ENCODE measurements at places on chromosomes 3 and 15. TPM values are rescaled to one million over a fixed set of nuclear protein-coding genes. Genes with fewer than 3 reads are reported as not detected.

DNA sequence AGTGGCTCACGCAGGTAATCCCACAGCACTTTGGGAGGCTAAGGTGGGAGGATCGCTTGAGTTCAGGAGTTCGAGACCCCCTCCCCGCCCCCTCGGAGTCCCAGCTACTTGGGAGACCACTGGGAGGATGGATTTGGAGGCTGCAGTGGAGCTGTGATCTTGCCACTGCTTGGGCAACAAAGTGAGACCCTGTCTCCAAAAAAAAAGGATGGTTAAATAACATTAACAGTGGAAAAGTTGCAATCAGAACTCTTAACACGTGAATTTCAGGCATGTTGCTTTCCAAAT, 1.4 kb upstream of the TMEM87A start:
- peak; percentile 15 for DNase-seq

DNA sequence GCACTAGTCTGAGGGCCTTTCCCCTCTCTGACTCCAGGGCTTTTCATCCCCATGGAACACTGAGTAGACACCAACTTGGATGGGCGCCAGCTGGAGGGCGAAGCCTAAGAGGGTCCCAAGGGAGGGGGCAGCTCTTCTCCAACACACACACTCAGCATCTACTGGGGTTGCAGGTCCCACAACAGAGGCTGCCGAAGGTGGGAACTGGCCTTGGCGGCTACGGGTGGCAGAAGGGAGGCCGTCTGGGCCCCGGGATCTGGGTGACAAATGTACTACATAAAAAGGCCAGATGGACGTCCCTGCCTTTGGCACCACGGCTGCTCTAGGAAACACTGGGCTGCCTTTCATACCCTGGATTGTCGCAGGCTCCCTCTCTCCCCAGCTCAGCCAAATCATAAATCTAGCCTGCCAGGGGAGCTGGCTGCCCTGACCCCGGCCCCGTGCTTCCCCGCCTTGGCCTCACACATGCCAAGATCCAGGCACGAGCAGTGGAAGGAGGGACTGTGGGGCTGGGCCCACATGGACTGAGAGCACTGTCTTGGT, 31.5 kb downstream of the SEMA5B start:
- no peak for DNase-seq

NRROS gene
- 7.5 TPM for total RNA-seq

DNA sequence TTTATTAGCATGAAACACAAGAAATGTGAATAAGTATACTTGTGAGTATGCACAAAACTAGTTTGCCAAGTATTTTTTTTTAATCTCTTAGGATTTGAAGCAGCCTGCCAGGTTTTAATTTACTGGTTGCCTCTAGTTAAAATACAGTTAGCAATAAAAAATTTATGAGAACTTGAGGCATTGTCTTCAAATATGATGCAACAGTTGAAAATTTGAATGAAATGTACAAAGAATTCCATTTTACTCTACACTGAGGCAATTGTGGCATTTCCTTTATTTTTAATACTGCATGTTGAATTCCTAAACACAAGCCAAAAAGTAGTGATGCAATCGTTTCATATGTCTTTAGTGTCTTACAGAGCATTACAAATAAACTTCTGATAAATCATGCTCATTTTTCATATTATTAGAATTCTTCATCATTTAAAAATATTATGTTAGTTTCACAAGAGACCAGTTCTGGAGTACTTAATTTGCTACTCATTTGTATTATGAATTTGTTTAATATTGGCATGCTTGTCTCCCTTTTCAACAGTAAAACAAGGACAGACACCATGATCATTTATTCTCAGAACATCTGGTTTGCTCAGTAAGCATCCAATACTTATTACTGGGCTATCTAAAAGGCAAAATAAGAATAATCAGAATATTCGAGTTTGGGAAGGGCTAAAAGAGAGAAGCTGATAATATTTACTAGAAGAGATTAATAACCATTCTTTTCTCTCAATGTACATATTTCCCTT, 124.8 kb upstream of the PTX3 start:
- no peak for DNase-seq

DNA sequence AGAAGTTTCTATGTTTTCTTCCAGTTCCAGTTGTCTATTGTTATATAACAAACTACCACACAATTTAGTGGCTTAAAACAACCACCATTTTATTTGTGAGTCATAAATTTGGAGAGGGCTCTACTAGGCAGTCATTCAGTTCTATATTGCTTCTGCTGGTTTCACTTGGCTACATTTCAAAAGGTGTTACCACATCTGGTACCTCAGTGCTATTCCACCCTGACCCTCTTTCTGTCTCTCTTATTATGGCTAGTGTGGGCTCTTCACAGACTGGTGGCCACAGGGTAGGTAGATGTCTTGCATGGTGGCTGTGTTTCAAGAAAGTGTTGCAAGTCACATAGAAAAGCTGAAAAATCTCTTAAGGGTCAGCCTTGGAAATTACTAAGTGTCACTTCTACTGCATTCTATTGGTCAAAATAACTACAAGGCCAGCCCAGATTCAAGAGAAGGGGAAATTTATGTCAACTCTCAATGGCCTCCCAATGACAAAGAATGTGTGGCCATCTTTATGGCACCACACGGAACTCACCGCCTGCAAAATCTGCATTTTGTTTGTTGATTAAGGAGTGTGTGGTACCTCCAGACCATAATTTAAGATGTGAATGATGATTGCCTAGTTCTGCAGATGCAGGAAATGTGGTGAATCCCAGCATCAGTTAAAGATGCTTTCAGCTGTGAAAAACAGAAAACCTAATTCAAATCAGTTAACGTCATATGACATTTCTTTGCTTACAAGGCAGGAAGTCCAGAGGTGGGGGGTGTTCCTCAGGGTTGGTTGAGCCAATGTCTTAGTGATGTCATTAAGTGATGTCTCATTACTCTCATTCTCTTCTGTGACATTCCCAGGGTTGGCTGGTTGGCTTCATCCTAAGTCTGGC, 105.8 kb upstream of the RASGRP1 start:
- no peak for DNase-seq

DNA sequence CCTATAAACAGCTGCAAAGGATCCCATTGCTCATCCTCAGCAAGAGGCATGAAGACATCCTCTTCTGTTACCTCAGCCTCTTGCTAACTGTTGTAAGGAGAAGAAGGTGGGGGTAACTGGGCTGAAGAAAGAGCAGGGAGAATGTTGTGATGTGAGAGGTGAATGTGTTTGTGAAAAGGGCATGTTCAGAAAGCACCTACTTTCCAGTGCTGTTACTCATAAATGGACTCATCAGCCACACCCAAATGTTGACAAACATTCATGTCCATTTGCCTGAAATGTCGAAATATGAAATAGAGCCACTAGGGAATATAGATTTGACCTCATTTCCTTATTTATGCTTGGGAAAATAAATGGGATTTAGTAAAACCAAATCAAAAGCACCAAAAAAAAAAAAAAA, 12.6 kb downstream of the SLC24A1 start:
- no peak for DNase-seq

DNA sequence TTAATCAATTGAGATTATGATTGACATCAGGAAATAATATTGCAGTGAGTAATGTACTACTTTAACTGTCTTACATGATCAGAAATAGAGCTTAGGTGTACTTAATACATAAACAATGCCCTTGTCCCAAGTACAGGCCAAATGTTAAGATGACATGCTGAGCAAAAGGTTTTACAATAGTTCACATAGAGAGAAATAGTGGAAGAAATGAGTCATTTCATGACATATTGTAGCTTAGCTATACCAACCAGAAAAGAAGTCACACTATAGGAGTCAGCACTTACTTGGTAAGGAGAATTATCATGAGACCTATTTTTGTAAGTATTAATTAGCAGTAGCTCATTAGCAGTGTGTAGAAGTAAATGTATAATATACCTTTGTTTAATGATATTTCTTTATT, 96.4 kb upstream of the NANOGP8 start:
- DNase-seq: no peak

DNA sequence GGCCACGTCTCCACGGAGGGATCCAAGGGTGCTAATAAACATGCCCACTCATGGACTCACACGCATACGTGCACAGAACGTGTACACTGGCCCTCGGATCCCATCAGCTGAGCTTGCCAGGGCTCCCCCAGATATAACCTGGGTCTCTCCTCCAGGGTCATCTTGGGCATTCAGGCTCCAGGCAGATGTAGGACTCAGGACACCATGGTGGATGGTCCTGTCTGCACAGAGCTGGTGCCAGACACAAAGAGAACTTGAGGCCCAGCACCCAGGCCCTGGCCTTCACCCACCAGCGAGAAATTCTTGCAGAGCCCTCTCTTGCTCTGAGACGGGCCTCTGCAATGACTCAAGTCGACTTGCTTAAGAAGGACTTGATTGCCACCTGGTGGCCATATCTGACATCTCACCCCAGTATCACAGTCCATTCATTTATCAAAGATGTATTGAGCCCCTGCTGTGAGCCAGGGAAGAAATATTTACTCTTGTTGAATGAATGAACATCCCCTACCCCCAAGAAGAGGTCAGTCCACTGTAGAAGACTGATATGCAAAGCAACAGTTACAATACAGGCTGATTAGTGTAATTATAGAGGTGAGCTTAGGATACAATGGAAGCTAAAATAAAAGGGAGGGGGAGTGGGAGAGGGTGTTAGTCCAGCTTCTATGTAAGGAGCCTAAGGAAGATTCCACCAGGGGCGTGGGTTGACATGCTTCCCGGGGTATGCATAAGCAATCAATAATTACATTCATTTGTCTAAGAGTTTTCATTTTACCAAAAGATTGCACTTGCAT, 34.2 kb upstream of the VPS8 start:
- DNase-seq: peak; percentile 96

- DNase-seq: no peak
These were observed 52.0 kb upstream of the ATG7 start for GRCh38 chr3:11220230-11220629.

DNA sequence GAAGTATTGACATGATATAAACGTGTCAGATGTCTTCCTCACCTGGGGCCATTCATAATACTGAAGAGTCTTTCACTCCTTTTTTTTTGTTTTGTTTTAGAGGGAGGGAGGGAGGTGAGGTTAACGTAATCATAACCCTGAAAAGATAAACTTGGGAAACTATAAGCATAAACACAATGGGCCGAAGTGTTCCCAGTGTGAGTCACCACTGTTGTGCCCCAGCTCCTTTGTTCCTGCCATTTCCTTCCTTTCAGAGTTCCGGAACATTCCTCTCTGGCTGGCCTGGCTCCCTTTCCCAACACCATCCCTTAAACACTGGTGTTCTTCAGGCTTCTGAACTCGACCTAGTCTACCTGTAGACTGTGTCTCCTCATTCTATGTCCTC, 18.6 kb downstream of the PLD1 start:
- DNase-seq: no peak

- DNase-seq: no peak
These were observed 673.9 kb upstream of the NR2F2 start for GRCh38 chr15:95656595-95656994.

UBA3 gene
- 62.9 TPM for total RNA-seq

GOLGA6A gene
- total RNA-seq: not detected

HESX1 gene
- total RNA-seq: not detected

- DNase-seq: no peak
These were observed 775.7 kb downstream of the SI start for GRCh38 chr3:164302622-164303021.

DNA sequence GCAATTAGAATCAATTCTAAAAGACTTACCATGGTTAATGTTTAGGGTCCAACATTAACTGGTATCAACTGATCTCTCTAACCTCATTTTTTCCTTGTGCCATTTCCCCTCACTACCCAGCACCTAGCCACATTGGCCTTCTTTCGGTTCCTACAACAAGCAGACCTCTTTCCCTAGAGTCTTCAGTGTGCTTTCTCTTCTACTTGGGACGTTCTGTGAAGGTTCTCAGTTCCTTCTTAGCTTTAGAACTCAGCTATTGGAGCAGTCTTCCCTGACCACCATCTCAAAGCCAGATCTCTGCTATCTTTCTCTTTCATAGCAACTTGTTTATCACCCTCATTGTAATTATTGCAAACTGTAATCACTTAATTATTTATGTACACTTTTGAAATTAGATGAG, 31.5 kb upstream of the MINDY4B start:
- DNase-seq: no peak

CFAP100 gene
- total RNA-seq: 0.98 TPM

CAPN3 gene
- total RNA-seq: 0.29 TPM

DNA sequence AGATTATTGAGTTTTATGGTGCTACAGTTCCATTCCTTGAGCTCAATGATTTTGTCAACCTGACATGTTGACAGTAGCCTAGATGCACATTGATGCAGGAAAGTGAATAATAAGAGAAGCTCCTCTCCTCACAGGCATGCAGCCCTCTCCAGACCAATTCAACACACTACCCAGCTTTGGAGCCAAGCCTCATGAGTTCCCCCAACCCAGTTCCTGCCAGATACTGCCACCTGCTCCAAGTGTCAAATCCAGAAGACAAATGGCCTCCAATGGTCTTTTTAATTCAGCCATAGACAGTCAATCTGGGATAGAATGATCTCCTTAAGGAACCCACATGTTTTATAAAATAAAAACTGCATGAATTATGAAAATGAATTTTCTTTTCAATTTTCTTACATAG, 83.7 kb upstream of the ARHGEF3 start:
- no peak for DNase-seq

DNA sequence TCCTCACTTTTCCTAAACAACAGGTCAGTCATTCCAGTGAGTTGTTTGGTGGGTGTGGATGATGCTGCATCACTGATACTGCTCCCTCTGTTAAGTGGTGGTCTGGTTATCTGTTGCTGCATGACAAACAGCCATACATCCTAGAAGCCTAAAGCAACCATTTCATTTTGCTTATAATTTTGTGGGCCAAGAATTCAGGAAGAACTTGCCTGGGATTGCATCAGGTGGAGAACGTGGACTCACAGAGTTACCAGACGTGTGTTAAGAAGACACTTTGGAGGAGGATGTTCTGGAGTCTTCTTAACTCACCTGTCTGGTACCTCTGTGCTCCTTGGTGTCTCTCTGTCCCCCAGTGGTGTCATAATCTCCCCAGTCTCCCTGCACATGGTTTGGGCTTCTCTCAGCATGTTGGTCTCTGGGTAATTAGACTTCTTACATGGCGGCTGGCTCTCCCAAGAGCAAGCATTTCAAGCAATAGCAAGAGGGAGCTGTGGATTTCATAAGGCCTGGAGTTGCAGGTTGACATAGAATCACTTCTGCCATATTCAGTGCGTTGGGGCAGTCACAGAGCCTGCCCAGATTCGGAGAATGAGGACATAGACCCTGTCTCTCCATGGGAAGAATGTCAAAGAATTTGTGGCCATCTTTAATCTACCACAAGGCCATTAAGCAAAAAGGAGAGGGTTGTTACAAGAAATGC, 20.1 kb downstream of the USP3 start:
- no peak for DNase-seq
